Gastrocnemius medialis (tissue), 4 donors: ENCODE measurements at places on chromosomes 16 and 17. TPM values are rescaled to one million over a fixed set of nuclear protein-coding genes. Genes with fewer than 3 reads are reported as not detected.

DNA sequence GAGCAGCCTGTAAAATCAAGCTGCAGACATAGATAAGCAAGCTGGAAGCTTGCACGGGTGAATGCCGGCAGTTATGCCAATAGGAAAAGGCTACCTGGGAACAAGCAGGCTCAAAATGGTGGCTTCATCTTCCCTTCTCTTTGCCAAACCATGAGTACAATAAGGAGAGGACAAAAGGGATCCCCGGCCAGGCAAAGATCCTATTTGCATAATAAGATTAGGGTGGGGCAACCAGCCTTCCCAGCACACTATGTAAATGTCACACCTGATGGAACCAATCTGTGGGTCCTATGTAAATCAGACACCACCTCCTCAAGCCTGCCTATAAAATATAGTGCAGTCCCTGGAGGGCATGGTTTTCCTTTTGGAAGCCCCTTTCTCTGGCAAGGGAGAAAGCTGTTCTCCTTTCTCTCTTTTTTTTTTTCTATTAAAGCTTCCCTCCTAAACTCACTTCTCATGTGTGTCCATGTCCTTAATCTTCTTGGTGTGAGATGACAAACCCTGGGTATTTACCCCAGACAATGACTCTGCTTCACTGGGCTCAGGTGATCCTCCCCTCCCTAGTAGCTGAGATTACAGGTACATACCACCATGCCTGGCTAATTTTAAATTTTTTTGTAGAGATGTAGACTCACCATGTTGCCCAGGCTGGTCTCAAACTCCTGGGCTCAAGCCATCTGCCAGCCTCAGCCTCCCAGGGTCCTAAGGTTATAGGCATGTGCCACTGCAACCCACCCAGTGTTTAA is 44.2 kb downstream of the PSMD12 start:
- H3K27me3 ChIP-seq: no peaks in the 10 kb centered on the region
- H3K36me3 ChIP-seq: no peaks in the 10 kb centered on the region
- no peak overlapping the region for H3K4me3 ChIP-seq
- no peak overlapping the region for H3K27ac ChIP-seq
- no peaks in the 10 kb centered on the region for H3K4me1 ChIP-seq

DNA sequence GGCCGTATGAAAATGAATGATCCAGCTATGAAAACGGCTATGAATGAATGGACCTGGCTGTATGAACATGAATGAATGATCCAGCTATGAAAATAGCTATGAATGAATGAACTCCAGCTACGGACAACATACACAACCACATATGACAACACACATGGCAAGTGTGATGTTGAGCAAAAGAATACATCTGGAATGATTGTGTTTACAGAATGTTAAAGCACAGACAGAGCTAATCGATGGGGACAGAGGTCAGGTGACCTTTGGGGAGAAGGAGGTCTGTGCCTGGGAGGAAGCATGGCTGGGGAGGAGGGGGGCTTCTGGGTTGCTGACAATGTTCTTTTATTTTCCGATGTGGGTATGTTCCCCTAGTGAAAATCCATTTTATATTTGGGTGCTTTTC is 174.0 kb upstream of the WSCD1 start:
- H3K36me3 ChIP-seq: no peaks in the 10 kb centered on the region
- H3K27me3 ChIP-seq: no peaks in the 10 kb centered on the region
- peaks cover 19% of the 10 kb centered on the region for H3K4me1 ChIP-seq
- H3K27ac ChIP-seq: no peak overlapping the region

GRCh38 chr17:43674394-43674793 is 12.7 kb upstream of the MEOX1 start:
- no peak overlapping the region for H3K4me3 ChIP-seq
- H3K27ac ChIP-seq: no peak overlapping the region
- H3K36me3 ChIP-seq: no peaks in the 10 kb centered on the region
- peaks cover 5% of the 10 kb centered on the region for H3K4me1 ChIP-seq

Gene VMO1
- total RNA-seq: 7.2 TPM
